ENCODE measurements at places on chromosomes 16 and 17.

- no peak for DNase-seq
These were observed 8.4 kb downstream of the PIMREG start for GRCh38 chr17:6452471-6453266.

GRCh38 chr17:80837711-80838110 lies 153.9 kb upstream of the CHMP6 start:
- no peak for DNase-seq

DNA sequence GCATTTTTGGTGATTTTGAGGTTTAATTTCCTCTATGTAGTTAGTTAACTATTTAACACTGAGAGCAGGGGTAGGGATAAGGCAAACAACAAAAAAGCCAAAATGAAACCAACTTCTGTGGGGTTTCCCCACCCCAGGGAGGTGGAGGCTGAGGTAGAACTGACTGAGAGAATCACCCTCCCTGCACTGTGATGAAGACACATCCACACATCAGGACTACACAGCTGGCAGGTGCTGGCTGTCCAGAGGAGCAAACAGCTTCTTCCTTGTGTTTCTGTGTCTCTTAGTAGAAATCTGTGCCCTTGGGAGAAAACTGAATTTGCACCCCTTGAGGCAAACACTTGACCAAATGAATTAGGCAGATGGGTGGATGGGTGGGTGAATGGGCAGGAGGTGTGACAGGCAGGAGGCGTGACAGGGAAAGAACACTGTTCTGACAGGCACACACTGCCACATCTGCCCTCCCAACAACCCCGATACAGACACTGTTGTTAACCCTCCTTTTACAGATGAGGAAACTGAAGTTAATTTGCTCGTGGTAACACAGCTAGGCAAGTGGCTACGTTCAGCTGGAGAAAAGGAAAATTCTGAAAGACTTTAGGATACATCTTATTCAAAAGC lies 62.9 kb upstream of the AMZ2 start:
- DNase-seq, result no peak

GRCh38 chr17:51374209-51374608 lies 113.9 kb downstream of the UTP18 start:
- DNase-seq, result no peak

GRCh38 chr16:23424292-23424958 lies 28.6 kb downstream of the COG7 start:
- DNase-seq, result no peak

GRCh38 chr16:56113223-56113622 lies 78.1 kb upstream of the GNAO1 start:
- DNase-seq, result no peak

DNA sequence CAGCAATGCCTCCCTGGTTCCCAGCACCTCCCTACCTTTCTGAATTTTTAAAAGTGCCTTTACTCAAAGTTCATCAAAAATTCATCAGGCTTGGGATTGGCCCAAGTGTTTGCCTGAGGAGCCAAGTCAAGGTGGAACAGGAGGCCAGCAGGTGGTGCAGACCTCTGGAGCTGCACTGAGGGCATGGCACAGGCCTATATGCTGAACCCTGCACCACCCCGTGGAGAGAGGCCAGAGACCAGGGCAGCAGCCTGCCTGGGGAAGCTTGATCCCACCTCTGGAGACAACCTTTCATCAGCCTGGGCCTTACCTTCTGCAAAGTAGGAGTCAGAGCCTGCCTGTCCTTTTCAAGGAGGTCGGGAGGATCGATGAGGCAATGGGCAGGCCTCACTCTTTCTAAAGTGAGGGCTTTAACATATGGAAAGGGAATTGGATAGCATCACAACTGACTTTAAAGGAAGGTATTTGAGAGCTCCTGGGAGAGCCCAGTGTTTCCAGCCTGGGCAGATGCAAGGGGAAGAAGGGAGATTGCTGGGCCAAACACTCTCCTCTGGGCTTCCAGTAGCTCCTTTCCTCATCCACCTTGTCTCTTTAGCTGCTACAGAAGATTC lies 31.8 kb upstream of the TMEM132E start:
- no peak for DNase-seq

- peak; percentile 18 for DNase-seq
These were observed 11.8 kb downstream of the GNAO1 start for GRCh38 chr16:56203052-56203451.

GRCh38 chr17:10332515-10332914 lies 40.3 kb downstream of the MYH13 start:
- DNase-seq, result no peak

DNA sequence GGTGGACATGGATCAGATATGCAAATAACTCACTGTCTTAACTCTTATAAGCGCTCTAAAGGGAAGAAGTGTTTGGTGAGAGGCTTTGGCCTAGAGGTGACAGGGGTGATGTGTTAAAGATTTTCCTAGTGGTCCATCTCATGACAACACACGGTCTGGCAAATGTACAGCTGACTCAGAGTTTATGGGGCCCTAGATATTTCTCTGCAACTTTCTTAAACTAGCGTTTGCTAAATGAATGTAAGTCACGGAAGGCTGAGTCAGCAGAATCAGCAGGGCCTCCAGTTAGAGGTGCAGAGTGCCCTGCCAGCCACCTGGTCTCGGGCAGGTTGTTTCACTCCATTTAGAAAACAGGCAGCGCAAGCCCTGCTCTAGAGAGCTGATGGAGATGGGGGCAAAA lies 40.1 kb downstream of the CLEC16A start:
- DNase-seq, result no peak

DNA sequence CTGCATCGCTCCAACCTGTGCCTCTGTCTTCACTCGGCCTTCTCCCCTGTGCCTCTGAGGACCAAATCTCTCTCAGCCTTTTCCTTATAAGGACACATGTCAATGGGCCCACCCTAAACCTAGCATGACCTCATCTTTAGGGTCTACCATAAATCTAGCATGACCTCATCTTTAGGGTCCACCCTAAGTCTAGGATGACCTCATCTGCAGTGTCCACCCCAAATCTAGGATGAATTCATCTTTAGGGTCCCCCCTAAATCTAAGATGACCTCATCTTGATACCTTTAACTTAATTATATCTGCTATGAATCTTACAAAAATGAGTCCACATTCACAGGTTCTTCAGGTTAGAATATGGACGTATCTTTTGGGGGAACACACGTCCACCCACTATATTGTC lies 131.1 kb upstream of the RPL38 start:
- DNase-seq, result no peak

GRCh38 chr17:30113213-30113612 lies 3.4 kb upstream of the NSRP1 start:
- no peak for DNase-seq

GRCh38 chr16:1772362-1772907 lies at the start of gene EME2:
EME2 (plus strand) TSS chr16:1772810; CDS start chr16:1773228, 418 bp downstream.
- no peak for DNase-seq

GRCh38 chr17:75832164-75832651 lies 12.0 kb downstream of the UNC13D start:
- no peak for DNase-seq

DNA sequence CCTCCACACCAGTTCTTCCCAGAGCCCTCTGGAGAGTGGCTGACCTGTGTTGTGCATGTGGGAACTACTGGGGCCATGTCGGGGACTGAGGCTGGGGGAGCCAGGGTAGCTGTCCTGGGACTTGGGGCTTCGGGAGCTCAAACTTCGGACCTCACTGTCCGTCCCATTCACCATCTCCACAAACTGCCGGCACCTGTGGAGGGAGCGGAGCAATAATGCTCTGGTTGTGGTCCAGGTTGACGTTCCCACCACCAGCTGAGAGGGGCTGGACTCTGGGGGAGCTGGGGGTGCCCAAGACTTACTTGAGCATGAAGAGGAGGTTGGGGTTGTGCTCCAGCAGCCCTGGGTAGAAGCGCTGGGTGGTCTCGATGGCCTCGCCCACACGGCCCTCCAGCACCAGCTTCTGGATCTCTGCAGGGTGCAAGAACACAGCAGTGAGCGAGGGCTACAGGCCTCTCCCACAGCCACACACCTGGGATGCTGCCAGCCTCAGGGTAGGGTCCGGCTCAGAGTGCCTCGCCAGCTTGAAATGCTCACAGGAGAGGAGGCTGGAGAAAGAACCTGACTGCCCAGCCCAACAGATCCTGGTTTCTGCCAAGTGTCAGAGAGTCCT lies 10.6 kb upstream of the GFOD2 start:
- no peak for DNase-seq

- no peak for DNase-seq
These were observed 177.5 kb downstream of the RBFOX3 start for GRCh38 chr17:79433379-79433778.

DNA sequence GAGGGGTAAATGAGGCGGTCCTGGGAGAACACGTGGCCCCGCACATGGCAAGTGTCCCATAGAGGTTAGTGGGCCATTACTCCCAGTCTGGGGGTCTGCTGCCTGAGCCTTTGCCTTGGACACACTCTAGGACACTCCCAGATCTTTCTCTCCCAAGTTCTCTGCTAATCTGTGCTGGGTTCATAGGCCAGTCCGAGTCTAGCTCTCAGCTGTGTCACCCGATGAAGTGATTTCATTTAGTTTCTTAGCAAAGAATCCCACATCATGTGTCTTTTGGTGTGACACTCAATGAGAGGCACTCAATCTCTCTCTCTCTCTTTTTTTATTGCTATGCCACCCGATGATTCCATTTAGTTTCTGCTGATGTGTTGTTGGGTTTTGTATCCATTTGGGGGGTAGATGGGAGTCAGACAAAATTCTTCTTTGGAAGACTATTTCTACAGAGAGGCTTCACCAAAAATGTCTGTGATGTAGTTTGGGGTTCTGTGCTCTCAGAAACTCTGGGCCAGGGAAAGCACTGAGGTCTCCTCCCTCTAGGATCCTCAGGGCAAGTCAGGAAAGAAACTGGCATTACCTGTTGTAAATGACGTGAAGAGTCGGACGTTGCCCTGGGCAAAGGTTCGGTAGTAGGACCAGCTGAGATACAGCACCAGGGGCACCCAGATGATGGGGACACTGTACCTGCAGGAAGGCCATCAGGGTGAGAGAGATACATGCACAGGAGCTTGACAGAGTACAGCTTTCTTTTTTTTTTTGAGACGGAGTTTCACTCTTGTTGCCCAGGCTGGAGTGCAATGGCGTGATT lies 25.2 kb upstream of the MLKL start:
- no peak for DNase-seq
